ENCODE measurements at places on chromosomes 1 and 21. TPM values are rescaled to one million over a fixed set of nuclear protein-coding genes. Genes with fewer than 3 reads are reported as not detected.

ANKRD65 gene
- 0.54 TPM for total RNA-seq

SPRR5 gene
- total RNA-seq: not detected

BOLA1 gene
- total RNA-seq: 28.3 TPM

SPRR2G gene
- total RNA-seq: not detected

SLAMF9 gene
- total RNA-seq: under 0.01 TPM

CCNL2 gene
- 96.4 TPM for total RNA-seq

KCNA3 gene
- total RNA-seq: 37.2 TPM

WNT3A gene
- not detected for total RNA-seq

- no peak for DNase-seq
These were observed 107.1 kb downstream of the EIF4G3 start for GRCh38 chr1:21069549-21069948.

DNA sequence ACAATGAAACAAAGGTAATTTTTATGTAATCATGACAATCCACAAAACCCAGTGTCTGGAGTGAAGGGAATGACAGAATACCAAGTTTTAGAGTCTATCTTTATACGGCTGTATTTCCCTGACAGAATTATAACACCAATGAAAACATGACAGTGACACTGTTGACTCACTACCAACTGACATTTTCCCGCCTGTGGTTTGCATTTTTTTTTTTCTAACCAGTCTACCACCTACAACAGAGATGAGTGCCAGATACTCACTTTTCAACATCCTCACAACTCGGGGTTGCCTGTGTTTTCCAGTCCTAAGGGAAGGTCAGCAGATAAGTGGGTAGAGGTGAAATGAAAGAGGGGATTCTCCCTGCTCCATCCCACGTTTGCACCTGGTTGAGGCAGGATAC is 118.9 kb downstream of the KCNJ6 start:
- DNase-seq: no peak

DNA sequence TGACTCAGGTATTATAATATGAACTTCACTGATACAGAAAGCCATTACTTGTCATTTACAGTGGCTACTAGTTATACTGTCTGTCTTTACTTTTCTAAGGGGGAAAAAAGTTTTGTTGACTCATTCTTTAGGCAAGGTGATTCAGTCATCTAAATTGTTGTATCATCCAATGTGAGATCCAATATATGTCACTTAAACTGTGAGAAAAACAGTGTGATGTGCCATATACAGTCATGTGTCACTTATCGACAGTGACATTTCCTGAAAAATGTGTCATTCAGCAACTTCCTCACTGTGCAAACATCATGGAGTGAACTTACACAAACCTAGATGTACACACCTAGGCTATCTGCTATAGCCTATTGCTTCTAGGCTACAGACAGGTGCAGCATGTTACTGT is 57.6 kb downstream of the KCNK2 start:
- no peak for DNase-seq

DNA sequence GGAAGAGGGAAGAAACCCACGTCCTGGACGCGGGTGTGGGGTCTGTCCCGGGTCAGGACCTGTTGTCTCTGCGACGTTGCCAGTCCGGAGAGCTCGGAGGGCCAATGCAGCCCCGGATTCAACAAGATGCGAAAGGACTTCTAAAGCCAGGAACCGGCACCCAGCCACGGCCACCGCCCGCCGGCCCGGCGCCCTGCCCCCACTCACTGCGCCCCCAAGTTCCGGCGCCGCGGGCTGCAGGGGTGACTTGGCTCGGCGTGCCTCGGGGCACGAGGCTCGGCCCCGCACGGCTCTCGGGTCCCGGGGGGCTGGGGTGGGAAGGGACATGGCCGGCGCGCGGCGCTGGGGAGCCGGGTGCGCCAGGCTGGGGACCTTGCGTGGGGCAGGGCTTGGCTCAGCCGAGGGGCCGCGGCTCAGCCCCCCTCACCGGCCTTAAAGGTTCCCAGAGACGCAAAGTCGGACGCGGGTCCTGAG is 51.8 kb upstream of the H6PD start:
- no peak for DNase-seq

GRCh38 chr1:24555591-24556413 is at the start of gene NCMAP:
Gene NCMAP (plus strand): TSS chr1:24556087. CDS start chr1:24595431, 39,344 bp downstream.
- peak; percentile 40 for DNase-seq

DNA sequence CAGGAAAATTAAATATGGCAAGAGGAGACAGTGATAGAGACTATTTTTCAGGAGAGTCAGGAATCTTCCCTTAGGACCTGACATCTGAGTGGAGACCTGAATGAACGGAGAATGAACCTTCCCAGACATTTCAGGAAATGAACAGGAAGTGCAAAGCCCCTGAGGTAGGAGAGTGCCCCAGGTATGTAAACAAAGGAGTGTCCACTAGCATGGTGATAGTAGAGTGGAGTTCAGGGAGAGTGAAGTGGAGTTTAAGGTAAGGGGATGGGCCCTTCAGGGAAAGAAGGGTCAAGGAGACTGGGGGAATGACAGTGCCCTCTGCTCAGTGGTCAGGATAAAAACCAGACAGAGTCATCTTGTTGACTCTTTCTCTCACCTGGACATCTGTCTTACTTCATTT is 19.3 kb downstream of the MYBPH start:
- no peak for DNase-seq

- DNase-seq: no peak
These were observed 1104.9 kb upstream of the TMPRSS15 start for GRCh38 chr21:19508442-19508841.

GRCh38 chr1:119254067-119254720 is 113.7 kb upstream of the WARS2 start:
- DNase-seq: no peak

- DNase-seq: no peak
These were observed 117.2 kb upstream of the KCNJ15 start for GRCh38 chr21:38139380-38140168.

- no peak for DNase-seq
These were observed 47.4 kb downstream of the KCNN3 start for GRCh38 chr1:154822717-154823116.

- DNase-seq: no peak
These were observed 51.3 kb downstream of the MAP10 start for GRCh38 chr1:232856541-232856940.

GRCh38 chr1:236147068-236147467 is 4.7 kb downstream of the GPR137B start:
- DNase-seq: no peak

GRCh38 chr1:43569175-43569574 is 38.5 kb downstream of the PTPRF start:
- peak; percentile 55 for DNase-seq

GRCh38 chr1:109277434-109278204 is 5.3 kb downstream of the PSRC1 start:
- DNase-seq: peak; percentile 56

GRCh38 chr21:28426545-28426944 is 566.1 kb downstream of the LTN1 start:
- no peak for DNase-seq

DNA sequence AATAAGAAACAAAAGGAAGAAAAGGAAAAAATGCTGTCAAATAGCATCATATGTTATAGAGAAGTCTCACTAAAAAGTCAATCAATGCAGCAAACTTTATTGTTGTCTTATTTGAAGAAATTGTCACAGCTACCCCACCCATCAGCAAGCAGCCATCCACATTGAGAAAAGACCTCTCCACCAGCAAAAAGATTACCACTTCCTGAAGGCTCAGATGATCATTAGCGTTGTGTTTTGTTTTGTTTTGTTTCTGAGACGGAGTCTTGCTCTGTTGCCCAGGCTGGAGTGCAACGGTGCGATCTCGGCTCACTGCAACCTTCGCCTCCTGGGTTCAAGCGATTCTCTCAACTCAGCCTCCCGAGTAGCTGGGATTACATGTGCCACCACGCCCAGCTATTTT is 29.0 kb downstream of the ATP2B4 start:
- no peak for DNase-seq

Data from hematopoietic multipotent progenitor cell (in vitro differentiated cells).